ENCODE measurements at places on chromosomes 6 and 20.

DNA sequence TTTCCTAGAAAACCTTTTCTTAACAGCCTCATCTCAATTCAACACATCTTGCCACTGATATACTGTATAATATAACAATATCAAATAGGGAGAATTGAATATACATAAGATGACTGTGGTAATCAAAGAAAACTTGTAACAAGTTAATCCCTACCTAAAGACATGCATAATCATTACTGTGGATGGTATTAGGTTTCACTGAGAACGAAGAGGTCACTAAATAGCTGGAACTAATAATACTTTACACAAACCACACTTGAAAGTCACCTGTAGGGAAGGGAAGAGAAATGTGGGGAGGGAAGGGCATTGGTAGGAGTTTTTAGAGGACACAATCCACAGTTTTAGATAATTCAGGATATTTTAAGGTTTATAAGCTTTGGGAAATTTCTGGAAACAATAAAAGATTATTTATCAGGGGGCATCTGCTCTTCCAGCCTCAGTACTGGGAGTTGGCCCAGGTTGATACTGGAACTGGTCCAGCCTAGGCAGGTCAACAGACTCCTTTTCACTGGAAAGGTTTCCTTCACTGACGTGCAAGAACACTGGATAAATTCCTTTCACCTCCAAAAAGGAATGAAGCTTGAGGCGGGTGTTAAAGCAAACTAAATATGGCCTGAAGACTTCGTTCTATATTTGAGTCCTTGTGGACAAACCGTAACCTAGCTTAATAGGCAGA, 44.0 kb downstream of the MAP7 start:
- DNase-seq: no peak

DNA sequence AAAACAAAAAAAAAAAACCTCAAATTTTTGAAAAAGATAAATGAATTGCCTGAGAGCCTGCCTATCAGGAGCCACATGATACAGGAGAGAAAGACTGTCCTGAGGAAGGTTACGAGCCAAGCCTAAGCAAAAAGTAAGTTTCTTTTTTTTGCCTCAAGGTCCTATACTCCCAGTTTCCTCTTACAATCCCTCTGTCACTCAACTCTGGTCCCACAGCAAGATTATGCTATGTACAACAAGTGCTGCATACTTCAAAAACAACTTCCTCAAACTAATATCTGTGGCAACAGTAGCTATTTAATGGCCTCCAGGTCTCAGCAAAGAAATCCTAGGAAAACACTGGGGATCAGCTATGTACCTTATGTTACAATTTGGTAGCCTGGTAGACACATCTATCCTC, 46.8 kb downstream of the PLN start:
- no peak for DNase-seq

GRCh38 chr6:151498327-151498726, 4.5 kb downstream of the CCDC170 start:
- peak; percentile 2 for DNase-seq

GRCh38 chr6:169986171-169986847, 234.9 kb downstream of the ERMARD start:
- DNase-seq: no peak

GRCh38 chr6:158903801-158904200, 84.6 kb upstream of the EZR start:
- DNase-seq: no peak

GRCh38 chr20:45911486-45912343, at the start of gene PLTP:
Gene PLTP (minus strand): TSS chr20:45912155. CDS start chr20:45911452, 703 bp downstream.
- peak; percentile 57 for DNase-seq

GRCh38 chr20:45841407-45842129, 8.0 kb downstream of the SNX21 start:
- no peak for DNase-seq

GRCh38 chr6:35297601-35298481, at the start of gene DEF6:
Gene DEF6 (plus strand): TSS chr6:35297818. CDS start chr6:35297857, 39 bp downstream.
- peak; percentile 82 for DNase-seq

DNA sequence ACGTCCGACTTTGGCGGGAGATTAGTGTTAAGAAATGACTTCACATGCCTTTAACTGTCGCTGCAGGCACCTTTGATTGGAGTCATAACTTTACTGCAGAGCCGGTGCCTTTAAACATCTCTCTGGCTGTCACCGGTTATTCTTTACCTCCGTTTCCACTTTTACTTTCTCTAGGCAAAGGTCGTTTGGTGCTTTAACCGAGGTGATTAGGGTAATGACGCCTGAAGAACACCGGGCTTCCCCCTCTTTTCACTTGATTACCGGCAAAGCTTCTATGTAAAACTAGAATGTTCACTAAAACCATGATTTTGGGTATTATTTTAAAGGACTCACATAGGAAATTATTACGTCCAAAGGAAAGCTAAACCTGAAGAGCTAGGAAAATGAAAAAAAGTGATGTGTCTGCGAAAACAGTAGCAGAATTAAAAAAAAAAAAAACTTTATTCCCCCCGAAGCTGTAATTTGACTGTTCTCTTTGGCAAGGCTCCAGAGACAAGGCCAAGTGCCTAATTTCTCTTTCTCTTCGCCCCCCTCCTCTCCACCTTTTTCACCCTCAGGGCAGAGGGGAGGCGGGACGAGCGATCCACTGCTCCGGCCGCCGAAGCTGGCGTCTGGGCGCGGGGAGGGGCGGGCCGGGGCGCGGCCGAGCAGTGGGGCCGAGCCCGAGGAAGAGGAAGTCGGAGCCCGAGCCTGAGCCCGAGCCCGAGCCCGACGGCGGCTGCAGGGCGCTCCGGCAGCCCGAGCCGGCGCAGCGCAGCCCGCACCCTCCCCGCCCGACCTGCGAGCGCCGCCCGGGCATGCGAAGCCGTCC, at the start of gene PLEKHG1:
TSS of gene PLEKHG1 (plus strand) at position 687 of the 811 bp plus-strand sequence. CDS start 133,797 bp downstream, outside the sequence.
- no peak for DNase-seq

GRCh38 chr6:142443102-142443501, 141.3 kb downstream of the ADGRG6 start:
- no peak for DNase-seq

DNA sequence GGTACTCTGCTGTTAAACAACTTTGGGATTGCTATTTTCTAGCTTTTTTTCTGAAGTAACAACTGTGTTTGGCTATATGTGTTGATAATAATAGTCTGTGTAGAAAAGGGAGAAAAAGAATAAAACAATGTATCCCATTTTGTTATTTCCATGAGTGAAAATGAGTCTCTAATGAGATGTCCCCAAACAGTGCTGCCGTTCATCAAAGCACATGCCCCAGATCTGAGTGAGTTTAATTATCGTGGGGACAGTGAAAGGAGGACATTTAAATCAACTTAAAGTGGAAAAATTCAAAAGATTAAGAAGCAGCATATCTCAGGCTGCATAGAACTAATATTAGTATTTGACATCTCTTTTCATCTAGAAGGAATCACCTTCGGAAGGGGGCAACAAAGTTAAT, 59.6 kb downstream of the NCOA7 start:
- DNase-seq: no peak

GRCh38 chr20:51091406-51092195, 68.7 kb upstream of the KCNG1 start:
- no peak for DNase-seq

DNA sequence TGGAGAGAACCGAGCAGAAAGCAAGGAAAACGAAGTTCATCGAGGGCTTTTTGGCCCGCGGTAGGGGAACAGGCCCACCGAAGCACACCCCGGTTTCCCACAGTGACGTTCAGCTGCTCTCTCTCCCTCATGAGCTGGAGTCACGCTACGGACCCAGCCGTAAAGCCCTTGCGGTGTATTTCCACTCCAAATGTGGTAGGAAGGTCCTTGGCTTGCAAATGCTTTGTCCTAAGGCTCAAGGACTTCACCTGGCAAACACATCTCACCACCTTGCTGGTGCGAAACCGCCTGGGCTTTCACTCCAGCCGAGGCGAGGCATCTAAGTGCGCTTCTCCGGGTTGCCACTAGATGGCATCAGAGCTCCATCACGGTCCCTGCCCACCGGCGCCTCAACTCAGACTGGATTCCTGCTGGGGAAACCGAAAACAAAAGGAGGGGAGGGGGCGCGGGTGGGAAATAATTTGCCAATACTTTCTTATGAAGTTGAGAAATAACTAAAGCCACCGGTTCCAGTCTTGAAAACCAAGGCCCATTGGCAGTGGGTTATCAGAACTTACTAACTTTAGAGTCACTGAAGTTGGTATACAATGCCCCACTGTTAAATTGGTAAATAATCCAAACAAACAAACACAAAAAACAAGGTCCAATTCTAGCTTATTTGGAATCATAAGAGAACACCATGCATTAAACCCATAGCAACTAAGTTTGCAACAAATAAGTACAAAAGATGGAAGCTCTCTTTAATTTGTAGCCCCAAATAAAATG, 13.4 kb upstream of the FOXC1 start:
- DNase-seq: peak; percentile 45

DNA sequence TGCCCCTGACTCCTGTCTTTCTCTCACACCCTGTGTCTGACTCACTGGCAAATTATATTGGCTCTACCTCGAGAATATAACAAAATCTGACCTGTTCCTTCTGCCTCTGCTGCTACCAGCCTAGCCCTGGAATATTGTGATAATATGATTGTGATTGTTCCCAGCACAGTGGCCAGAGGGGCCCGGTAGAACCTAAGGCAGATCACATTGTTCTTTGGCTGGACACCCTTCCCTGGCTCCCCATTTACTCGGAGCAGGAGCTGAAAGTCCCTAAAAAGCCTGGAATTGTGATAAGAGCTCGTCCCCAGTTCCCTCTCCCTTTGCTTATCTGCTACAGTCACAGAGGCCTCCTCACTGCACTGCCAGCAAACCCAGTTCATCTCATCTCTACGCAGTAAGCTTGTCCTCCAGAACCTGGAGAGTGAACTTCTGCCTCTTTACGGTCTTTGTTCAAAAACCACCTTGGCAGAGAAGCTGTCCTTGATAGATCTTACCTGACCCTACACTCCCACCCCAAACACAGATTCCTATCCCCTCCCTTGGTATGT, 21.8 kb downstream of the SERPINB6 start:
- DNase-seq: no peak

GRCh38 chr20:36113036-36113435, 41.5 kb upstream of the EPB41L1 start:
- DNase-seq: no peak

- DNase-seq: no peak
Measured at GRCh38 chr6:149176971-149177667, 140.4 kb upstream of the TAB2 start.

DNA sequence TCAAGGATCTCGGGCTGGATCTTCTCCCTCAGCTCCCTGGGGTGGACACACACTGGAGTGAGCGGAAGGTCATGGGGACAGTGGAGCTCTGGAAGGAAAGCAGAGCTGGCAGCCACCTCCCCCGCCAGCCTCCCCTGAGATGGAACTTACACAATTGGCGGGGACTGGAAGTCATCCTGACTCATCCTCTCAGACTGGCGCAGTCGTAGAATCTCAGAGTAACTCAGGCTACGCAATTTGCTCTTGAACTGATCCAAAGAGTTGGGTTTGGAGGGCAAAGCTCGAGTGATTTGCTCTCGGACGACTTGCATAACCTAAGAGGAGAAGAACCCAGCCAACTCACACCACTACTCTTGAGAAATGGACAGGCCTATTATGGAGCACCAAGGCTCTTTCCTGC, 34.8 kb downstream of the ELMO2 start:
- no peak for DNase-seq

DNA sequence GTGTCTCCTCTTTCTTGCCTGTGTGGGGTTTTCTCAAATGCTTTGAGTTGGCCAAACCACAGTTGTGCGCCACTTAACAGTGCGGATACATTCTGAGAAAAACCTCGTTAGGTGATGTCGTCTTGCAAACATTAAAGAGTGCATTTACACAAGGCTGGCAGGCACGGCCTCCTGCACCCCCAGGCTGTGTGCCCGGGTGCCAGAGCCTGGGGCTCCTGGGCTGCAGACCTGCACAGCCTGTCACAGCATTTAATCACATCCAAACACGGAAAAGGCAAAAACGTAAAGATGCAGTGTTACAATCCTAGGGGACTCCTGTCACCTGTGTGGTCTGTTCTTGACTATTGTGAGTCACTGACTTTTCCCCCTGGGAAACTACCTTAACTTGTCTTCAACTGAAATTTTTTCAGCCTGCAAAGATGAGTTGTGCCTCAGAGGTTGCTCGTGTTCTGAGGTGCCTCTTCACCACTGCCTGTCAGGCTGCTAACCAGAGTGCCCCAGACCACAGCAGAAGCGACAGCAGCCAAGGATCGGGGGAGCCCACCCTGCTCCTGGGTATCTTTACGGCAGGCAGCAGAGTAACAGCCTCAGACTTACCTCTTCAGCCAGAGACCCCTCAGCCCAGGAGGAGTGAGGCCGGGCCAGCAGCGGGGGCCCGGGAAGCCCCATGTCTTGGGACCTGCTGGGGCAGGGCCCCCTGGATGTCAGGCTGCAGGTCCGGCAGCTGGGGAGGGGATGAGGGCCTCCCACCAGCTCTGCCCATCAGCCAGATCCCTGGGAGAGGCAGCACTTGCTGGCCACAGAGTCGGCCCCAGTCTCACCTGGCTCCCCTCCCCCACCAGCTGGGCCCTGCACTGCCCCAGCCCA, 683 bp upstream of the C20orf204 start:
- DNase-seq: no peak

GRCh38 chr6:57221191-57221935, 744 bp downstream of the RAB23 start:
- peak; percentile 45 for DNase-seq

GRCh38 chr6:113120224-113120581, 736.9 kb upstream of the MARCKS start:
- DNase-seq: peak; percentile 96

DNA sequence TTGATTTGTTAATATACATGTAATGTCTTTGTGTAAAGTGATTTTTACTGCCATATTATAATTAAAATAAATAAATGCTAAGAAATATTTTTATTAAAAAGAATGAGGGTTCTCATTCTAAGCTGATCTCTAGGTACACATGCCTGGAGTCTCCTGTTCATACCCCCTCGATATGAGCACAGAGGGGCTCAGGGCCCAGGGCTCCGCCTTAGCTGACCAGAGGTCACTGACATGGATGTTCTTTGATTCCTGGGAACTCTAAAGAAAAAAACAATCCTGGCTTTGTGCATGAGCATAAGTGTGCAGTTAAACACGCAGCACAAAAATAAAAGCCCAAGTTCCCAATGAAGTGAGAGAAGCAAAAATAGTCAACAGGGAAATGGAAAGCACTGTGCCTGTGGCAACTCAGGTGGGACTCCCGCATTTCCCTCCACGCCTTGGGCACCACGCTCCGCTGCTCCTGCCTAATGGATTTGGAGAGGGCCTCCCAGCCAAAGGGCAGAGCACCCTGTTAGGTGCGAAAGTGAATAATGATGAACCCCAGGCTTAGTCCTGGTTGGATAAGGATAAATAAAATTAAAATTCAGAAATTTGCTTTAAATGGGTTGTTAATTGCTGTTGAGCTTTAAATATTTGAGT, 33.3 kb upstream of the QKI start:
- no peak for DNase-seq

DNA sequence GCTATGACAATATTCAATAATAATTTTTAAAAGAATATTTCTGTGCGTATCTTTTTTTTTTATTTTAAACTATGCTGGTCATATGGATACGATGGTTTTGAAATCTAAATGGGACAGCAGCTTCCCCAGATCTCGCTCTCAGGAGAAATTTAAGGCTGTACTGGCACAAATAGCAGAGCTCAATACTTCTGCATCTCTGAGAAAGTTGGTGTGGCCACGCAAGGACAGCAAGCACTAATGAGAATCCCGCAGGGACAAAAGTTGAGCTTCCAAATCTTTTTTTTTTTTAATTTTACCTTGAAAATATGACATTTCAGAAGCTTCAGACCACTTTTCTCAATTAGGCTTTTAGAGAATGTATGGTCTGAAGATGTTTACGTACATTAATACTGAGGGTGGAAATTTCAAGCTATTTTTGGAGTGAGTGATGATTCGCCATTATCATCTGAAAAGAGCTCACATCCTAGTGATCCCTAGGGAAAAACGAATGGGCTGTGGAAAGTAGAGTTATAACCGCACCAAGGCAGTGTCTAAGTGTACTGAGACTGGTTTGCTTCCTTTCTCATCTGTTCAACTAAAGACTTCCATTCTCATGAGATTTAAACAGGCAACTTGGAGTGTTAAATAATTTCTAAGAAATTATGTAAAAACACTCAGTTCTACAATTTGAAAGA, 840.0 kb downstream of the C6orf118 start:
- DNase-seq: no peak
